ENCODE measurements at places on chromosomes 3 and 15.

DNA sequence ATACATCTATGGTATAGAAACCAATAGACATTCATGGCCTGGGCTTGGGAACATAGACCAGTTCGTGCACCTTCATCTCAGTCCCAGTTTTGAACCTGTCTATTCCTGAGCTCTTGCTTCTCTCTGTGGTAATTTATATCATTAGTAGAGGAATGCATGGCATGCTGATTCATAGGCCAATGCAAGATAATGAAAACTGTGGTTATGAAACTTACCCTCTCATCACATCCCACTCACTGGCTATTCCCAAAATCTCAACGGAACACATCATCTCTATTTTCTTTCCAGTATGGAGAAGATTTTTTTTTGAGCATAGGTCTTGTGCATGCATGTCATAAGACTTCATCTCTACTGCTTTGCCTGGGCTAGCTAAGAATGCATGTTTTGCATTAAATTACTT lies 18.7 kb upstream of the P2RY12 start:
- DNase-seq: no peak

DNA sequence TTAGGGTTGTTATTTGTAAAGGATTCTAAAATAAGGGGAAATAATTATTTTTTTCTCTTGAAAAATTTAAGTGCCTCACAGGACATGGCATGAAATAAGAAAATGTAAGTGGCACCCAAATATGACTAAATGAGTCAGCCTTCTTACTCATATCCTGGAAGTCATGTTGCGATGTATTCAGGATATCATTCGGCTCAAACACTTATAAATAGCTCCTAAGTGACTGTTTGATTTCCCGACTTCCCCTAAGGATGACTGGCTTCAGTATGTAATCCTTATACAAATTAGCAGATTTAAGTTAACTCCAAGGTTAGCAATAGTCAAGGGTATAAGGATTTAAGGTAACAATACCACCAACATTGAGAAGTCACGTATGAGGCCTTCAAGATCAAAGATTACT lies 57.3 kb upstream of the OSTN start:
- DNase-seq: no peak

- peak; percentile 32 for DNase-seq
Measured at GRCh38 chr3:171358181-171358880, 101.9 kb downstream of the TNIK start.

GRCh38 chr3:166171695-166172094 lies 334.5 kb upstream of the BCHE start:
- DNase-seq: no peak

GRCh38 chr15:29056839-29057450 lies 171.2 kb downstream of the APBA2 start:
- DNase-seq: no peak

- no peak for DNase-seq
Measured at GRCh38 chr15:90547540-90547939, 17.8 kb downstream of the CRTC3 start.

- DNase-seq: no peak
Measured at GRCh38 chr3:42651248-42652091, 2.0 kb upstream of the ZBTB47 start.

GRCh38 chr3:157407769-157408168 lies 28.9 kb upstream of the PTX3 start:
- no peak for DNase-seq

- no peak for DNase-seq
Measured at GRCh38 chr3:47057212-47057671, 77.8 kb downstream of the NBEAL2 start.

Measured in endothelial cell (in vitro differentiated cells).